ENCODE measurements at places on chromosomes 4 and X.

- no peak for DNase-seq
Observed at GRCh38 chr4:9921326-9921725, 100.0 kb downstream of the SLC2A9 start.

DNA sequence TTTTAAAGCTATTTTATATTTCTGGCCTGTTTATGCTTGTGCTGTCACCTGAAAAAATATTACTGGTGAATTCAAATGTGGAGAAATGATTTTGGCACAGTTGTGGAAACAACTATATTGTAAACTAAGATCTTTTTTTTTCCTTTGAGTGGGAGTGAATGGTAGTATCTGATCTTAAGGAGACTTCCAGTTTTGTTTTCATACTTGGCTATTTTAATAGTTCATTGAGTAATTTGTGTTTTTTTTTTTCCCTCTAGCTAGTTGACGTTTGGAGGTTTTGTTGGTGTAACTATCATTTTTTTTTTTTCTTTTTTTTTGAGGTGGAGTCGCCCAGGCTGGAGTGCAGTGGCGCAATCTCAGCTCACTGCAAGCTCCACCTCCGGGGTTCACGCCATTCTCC, 10.5 kb downstream of the STAG2 start:
- no peak for DNase-seq

GRCh38 chrX:108439426-108439942, at the start of gene COL4A5:
Gene COL4A5 (plus strand): TSS chrX:108439838. CDS start chrX:108440126, 288 bp downstream.
- peak; percentile 45 for DNase-seq

DNA sequence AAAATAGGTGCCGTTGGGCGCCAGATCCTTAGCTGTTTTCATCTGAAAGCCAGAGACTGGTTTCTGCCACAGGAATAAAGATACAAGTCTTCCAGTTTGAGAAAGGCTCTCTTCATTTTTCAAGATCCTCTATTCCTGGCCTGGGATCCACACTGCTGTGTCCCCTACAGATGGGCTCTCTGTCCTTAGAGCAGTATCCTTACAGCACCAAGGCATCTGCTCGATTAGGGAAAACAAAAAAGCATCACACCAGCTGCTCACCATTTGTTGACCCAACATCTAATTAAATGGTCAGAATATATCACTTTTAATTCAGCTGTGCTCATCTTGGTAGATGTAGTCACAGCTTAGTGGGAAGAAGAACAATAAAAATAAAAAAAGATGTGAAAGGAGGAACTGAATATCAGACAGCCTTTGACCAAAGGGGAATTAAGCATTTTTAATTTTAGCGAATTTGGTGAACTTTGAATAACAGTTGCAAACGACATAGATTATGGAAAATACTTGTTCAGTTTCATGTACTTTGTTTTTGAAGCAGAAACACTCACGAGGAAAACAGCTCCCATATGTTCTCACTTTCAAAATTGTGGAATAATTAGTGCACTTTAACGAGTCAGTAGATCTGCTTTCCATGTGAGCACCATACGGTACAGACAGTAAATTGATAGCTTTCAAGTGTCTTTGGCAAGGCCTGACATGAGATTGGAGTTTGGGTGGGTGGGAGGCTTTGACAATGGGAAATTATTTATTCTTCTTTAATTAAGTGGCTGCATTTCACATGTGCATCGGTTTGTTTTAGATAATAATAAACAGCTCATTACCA, 148.4 kb upstream of the CLNK start:
- no peak for DNase-seq

GRCh38 chr4:10982305-10982704, 297.7 kb upstream of the CLNK start:
- no peak for DNase-seq

- no peak for DNase-seq
Observed at GRCh38 chrX:122788216-122788615, 395.9 kb upstream of the GRIA3 start.

DNA sequence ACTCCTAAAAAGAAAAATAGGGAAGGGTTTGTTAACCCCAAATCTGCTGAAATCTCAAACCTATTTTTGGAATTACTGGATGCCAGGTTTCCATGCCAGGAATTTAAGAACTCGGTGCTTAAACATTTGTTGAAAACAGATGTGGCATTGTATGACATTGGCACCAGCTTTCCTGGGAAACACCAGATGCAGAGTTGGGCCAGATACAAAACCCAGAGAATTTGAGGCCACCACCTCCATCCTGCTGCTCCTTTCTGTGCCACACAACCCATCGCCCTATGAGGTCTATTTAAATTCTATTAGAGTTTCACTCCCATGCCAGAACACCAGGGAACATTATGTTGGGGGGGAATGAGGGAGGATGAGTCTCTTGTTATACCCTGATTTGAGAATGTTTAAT, 71.7 kb downstream of the ARAP2 start:
- no peak for DNase-seq

- DNase-seq = no peak
Observed at GRCh38 chr4:165384598-165384997, 5.8 kb downstream of the CPE start.

- DNase-seq = no peak
Observed at GRCh38 chr4:174708381-174708780, 120.7 kb downstream of the GLRA3 start.

GRCh38 chr4:3393171-3393570, 48.6 kb upstream of the HGFAC start:
- no peak for DNase-seq

GRCh38 chr4:183098019-183098722, 886 bp upstream of the WWC2 start:
- no peak for DNase-seq

DNA sequence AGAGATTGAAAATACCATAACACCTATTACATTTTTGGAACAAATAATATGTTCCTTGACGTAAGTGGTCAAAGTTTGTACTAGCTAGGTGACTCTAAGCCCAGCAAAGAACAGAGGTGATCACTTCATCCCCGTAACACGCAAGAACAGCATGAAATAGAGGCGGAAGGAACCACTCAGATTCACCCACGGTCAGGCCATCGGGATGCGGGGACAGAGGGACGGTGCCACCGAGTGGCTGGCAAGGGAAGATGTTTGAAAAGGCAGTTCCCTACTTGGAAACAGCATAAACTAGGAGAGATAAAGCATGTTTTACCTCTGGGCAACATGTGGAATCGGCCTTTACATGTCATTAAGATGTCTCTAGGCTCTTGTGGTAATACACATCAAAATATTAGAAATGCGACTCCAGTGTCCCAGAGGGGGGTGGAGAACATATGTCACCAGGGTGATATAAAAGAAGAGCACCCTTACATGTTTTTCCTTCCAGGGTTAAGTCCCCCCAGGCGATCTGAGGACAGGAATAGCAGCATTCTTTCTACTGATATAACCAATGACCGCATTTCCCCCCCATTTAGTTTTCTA, 84.0 kb downstream of the PHKA2 start:
- DNase-seq = no peak

- no peak for DNase-seq
Observed at GRCh38 chr4:27059446-27059845, 198.8 kb downstream of the STIM2 start.

DNA sequence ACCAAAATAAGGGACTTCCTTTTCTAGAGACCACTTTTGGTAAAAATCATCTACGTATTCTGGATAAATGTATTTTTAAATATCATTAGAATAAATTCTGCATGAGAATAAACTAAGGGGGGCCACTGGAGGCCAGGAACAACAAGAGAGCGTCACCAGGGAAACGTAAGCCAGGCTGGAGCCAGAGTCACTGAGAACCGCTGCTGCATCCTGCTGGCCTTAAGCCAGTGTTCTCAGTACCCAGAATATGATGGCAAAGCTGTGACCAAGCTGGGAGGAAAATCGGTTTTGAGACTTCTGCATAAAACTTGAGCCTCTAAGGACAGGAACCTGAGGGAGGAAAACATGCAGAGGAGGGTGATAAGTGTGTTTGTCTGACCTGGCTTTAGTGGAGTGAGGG, 63.0 kb upstream of the FAM9A start:
- no peak for DNase-seq

DNA sequence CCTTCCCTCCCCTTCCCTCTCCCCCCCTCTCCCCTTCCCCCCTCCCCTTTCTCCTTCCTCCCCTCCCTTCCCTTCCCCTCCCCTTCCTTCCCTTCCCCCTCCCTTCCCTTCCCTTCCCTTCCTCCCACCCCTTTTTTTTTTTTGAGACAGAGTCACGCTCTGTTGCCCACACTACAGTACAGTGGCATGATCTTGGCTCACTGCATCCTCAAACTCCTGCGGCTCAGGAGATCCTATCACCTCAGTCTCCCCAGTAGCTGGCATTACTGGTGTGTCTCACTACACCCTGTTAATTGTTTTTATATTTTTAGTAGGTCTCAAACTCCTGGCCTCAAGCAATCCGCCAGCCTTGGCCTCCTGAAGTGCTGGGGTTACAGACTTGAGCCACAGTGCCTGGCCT, 66.6 kb downstream of the TBC1D9 start:
- DNase-seq = no peak
